GM12891 (cell line): ENCODE measurements at places on chromosomes 12 and 14.

DNA sequence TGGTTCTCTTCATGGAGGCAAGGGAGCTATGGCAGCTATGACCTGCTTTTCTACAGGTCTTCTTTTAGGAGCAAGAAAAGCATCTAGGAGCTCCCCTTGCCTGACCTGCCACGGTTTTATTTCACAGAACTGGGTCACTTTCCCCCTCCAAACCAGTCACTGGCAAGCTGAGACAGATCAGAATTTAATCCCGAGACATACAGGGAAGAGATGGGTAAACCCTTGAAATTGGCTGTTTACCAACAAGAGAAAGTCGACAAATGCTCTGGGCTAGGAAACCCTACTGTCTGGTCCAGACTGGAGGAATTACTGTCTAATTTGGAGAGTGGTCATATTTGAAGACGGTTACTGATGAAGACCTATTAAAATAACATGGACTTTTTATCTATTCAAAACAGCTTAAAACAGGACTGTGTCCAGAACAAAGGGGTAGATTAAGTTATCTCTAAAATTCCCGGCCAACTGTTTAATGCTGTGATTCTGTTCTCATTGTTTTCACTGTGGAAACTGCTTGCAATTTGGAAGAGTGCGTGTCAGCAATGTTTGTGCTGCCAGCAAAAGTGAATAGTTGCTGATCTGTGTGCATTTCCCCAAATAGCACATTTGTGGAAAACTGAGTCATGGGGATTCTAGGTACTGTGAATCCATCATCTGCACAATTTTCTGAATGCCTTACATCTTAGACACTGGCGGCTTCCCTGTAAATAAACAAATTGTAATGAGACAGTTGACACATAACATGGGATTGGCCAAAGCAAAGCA lies 73.4 kb upstream of the EEA1 start:
- no peak for DNase-seq

- DNase-seq: no peak
Observed at GRCh38 chr14:59148334-59148900, 40.0 kb upstream of the DAAM1 start.

DNA sequence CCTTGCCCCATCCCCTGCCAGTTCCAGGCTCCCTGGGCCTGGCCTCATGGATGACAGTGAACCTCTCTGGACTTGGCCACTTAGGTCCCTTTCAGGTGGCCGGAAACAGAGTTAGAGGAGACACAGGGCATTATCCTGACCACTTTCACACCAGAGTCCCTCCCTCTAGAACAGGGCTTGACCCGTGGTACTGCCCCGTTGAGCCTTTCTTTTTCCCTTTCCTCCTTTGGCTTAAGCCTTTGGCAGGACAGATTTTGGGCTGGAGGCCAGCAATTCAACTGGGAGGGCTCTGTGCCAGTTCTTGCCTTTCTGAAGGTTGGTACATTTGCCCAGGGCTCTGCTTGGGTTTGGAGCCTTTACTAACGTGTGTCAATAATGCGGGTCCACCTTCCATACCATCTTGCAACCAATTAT lies 22.8 kb downstream of the TPCN1 start:
- DNase-seq: no peak

DNA sequence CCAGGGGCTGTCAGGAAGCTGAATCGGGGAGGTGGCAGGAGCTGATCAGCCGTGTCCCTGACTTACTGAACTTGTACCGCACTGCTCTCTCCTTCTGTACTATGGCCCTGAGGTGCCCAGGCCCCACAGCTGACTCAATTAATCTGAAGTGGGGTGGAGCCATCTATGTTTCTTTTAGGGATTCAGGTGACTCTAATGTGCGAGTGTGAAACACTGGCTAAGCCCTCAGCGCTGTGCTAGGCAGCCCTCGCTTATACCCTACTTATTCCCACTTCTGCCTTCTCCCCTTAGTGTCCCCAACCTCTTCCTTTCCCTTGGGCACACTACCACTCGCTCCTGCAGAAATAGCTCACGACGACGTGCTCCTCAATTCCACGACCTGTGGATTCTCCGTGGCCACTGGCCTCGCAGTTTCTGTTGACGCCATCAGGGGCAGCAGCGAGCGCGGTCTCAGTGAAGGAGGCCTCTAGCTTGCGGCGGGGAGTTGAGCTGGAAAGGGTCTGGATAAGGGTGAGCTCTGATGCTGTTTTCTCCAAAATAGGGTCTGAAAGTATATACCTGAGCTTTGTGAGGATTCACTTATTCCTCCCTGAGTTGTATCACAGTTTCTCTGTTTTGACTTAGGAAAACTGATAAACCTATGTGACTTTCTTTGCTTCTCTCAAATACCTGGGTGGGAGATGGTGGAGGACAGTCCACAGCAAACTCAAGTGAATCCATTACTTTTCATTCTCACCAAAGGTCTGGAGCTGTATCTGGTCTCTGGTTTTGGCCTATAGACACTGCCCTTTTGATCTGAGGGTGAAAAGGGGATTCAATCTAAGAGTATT lies 167.6 kb downstream of the SLC41A2 start:
- DNase-seq: no peak

DNA sequence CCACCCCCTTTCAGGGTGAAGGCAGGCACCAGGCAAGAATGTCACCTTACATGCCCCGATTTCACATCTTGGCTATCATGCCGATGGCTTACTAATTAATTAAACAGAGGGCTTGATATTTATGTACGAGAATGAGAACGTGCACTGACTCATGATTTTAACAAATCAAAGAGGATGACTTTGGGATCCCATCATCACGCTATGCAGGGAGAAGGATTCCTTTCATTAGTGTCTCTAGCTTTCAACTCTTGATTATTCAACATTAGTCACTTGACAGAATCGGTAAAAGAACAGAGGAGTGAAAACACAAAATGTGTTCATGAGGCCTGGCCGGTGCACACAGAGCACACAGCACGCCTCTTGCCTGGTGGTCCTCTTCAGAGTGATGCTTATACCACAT lies 80.6 kb downstream of the PRKAB1 start:
- no peak for DNase-seq

DNA sequence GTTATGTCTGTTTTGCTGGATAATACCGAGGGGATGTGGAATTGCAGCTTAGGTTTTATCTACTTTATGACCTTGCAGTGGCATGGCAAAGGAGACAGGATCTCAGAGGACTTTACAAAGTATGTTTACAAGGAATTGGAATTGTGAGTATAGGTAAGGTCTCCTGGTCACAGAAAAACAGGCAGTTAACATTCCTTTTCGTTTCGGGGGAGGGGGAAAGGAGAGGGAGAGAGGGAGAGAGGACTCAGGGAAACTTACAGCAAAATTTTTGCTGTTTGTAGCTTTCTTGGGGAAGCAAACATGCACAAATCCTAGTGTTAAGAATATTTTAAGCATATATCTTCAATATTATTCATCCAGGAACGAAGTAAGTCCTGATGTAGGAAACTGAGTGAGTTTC lies 590.5 kb upstream of the LRFN5 start:
- no peak for DNase-seq

GRCh38 chr12:123365025-123365917 lies 624 bp upstream of the SBNO1 start:
- DNase-seq: peak; percentile 87

- DNase-seq: no peak
Observed at GRCh38 chr14:61646366-61647116, 48.8 kb upstream of the HIF1A start.

DNA sequence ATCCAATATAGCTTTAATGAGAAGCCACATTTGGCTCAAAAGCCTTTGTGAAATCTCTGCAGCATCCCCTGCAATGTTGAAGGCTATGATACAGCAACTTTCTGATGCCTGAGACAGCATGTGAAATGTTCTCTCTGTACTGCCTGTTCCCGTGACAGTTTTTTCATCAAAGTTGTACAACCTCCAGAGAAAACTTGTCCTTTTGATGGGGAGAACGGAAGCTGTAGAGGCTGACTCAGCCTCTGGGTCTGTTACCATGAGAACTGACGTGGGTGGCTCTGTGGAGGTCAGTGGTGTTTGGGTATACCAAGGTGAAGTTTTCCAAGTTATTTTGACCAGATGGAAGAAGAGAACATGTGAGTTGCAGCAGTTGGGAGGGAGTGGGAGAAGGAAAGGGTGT lies 17.0 kb downstream of the SLC4A8 start:
- DNase-seq: no peak

- no peak for DNase-seq
Observed at GRCh38 chr14:60970146-60970545, 10.7 kb downstream of the TRMT5 start.

GRCh38 chr12:3168223-3169221 lies 91.3 kb downstream of the TSPAN9 start:
- DNase-seq: no peak

- no peak for DNase-seq
Observed at GRCh38 chr12:26632756-26633155, 200.2 kb downstream of the ITPR2 start.

DNA sequence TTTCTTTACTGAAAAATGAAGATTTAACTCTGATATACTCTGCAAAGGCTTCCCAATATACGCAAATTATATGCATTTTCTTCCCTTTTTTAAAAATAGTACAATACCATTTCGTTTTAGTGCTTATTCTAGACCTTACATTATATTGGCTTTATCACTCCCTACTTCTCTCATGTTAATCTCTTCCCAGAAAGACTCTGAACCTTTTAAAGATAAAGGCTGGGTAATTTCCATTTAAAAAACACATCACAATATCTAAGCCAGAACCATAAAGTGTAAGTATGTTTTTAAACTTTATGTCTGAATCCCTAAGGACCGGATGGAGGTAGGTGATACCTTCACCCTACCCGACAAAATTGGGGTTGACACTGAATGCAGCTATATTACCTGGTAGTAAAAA lies 320.8 kb downstream of the DIO2 start:
- DNase-seq: no peak

DNA sequence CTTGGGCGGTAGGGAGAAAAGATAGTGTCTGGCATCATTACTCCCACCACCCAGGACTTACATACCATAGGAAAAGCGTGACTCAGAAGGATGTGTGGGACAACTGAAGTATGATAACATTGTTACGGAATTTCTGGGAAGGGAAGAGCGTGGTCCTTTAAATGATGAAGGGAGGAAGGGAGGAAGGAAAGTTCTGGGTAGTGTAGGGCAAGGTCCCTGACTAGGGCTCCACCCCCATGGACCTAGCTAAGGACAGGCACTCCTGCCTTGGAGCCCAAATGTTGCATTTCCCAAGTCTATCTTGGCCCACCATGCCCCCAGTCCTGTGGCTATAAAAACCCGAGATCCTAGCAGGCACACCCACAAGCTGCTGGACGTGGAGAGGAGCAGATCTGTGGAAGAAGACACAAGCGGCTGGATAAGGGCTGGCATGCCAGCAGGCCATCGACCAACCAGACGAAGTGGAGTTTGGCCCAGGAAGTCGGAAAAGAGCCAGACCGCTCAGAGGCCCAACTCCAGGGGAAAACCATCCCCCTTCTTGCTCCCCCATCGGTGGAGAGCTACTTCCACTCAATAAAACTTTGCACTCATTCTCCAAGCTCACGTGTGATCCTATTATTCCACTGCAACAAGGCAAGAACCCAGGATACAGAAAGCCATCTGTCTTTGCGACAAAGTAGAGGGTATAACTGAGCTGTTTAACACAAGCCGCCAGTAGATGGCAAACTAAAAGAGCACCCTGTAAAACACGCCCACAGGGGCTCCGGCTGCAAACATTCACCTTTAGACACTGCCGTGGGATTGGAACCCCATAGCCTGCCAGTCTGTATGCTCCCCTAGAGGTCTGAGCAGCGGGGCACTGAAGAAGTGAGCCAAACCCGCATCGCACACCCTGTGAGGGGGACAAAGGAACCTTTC lies 23.0 kb upstream of the RAB21 start:
- DNase-seq: no peak

DNA sequence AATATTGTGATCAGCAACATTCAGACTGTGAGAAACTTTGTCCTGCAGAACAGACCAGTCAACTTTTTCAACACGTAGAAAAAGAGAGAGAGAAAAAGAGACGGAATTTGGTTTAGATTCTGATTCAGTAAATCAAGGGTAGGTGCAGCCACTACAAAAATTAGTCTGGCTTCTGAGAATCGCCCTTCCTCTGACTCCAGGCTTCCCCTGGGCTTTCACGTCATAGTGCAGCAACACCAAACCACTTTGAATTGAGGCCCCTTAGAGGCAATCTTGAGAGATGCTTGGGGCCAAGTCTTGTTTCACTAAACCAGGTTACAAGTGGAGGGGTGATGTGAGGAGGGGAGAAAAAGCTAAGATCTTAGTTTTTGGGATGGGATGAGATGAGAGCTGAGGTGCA lies 37.5 kb upstream of the PTGR2 start:
- no peak for DNase-seq

DNA sequence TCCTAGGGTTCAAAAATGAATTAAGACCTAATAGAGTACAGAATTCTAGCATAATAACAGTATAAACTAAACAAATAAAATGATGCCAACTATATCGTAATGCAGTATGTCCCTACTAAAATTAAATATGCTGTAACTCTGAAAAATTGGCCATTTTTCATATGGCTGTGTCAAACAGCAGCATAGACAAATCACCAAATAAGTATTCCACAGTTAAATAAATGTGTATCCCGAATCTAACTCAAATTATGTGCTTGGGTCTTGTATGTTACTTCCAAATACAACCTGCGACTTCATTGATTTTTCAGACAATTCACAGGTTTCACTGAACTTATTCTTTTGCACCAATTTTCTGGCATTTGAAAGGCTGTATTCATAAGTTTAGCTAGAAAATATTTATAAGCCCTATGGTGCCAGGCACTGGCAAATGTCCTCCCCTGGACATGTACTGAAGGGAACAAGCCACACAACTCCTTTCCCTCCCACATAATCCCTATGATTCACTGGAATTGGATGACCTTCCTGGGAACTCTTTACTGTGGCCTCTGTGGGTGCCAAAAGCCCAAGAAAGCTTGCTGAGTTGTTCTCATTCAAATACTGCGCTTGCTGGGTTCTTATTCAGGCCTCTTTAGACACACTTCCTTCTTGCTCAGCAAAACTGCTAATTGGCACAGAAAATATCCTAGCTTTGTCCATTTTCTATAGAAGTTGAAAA lies 108.8 kb downstream of the KITLG start:
- DNase-seq: no peak

DNA sequence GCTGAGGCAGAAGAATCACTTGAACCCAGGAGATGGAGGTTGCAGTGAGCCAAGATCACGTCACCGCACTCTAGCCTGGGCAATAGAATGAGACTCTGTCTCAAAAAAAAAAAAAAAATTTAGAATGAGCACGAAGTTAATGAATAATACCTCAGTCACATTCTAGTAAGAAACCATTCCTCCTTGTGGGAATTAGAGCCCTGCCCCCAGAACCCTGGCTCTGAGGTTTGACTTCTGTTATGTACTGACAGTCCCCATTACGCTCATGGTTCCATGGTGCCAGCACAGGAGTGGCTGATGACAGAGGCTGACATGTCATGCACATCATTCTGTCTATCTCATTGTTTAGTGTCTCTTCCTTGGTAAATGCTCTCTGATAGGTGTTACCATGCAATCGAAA lies 132.6 kb upstream of the FGD4 start:
- DNase-seq: no peak

GRCh38 chr12:118625050-118625675 lies 248.8 kb downstream of the SUDS3 start:
- DNase-seq: no peak
